ENCODE measurements at places on chromosomes 7 and 10.

GRCh38 chr7:128003167-128003566, 28.1 kb downstream of the LRRC4 start:
- no peak for DNase-seq

DNA sequence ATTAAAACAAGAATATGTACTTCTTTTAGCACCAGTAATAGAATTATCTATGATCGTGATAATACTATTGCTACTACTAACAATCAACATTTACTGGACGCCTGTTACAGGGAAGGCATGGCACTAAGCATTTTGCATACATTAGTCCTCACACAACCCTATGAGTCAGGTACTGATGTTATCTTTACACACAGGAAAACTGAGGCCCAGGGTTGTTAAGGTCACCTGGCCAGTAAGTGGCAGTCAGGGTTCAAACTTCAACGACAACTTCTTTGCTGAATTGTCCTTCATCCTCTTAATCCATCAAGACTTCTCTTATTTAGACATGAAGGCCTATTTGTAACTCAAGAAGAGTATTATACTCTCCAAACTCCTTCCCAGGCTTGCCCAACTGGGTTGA, 41.9 kb upstream of the ACSL5 start:
- DNase-seq, result no peak

DNA sequence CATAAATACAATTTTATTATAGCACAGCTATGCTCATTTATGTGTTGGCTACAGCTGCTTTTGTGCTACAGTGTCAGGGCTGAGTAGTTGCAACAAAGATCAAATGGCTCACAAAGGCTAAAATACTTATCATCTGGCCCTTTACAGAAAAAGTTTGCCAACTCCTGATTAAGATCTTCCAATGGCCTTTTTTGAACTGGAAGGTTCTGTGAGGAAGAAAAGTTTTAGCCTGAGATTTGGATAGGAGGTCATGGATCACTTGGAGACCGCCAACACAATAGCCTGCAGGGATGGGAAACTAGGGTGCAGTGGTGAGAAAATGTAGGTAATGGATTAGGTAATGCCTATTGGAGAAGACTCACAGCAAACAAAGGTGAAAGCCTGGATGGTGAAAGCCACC, 169.8 kb downstream of the NOC3L start:
- DNase-seq, result no peak

- DNase-seq, result no peak
These were observed 19.3 kb downstream of the EIF3A start for GRCh38 chr10:119061352-119061751.

DNA sequence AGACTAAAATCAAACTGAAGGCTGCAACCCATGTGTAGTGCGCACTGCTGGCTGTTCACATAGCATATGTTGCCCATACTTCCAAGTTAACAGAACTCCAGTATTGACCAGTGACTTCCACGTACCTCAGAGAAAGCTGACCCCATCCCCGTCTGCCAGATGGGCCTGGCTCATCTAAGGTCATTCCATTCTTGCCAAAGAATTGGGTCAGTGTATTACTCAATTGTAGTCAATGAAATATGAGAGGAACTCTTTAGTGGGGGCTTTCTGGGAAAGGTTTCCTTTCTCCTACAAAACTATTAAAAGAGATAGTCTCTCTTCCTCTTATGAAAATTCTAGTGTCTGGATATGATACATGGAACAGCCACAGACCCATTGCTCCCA, 238.6 kb downstream of the COBL start:
- no peak for DNase-seq

DNA sequence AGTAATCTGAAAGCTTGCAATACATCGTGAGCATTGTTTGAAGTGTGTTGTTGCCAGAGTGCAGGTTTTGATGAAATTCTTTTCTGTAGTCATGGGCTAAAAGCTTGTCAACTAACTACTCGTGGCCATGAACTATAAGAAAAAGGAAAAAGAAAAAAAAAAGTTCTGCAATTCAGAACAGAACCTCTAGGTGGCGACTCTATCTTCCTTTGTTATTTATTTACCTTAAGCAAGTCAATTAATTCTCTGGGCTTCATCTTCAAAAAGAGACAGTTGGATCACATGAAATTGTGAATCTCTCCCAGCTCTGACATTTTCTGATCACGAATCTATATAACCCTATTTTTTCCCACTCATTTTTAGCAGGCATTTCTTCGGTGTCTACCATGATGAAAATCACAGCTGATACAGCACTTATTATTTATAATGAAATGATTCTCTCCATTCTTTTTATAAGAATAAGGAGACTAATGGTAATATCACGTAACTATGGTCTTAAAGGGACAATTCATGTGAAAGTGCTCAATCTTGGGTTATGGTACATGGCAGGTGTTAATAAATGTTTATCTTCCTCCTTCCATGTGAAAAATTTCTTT, 18.8 kb downstream of the TMEM196 start:
- DNase-seq, result no peak
